ENCODE measurements at places on chromosomes 2 and 18. TPM values are rescaled to one million over a fixed set of nuclear protein-coding genes. Genes with fewer than 3 reads are reported as not detected.
A peak's percentile ranks its signal among the peaks of the same experiment; 100 is the strongest.

The UGT1A10 gene
- not detected for total RNA-seq

GRCh38 chr18:79399275-79400081 lies 3.7 kb downstream of the NFATC1 start:
- DNase-seq = peak; percentile 61

The IL36B gene
- total RNA-seq = not detected

The GAL3ST2 gene
- not detected for total RNA-seq

The EGR4 gene
- not detected for total RNA-seq

GRCh38 chr2:120829633-120830025 lies 94.0 kb downstream of the GLI2 start:
- DNase-seq = peak; percentile 26

The DOK6 gene
- 3.2 TPM for total RNA-seq

GRCh38 chr2:40363631-40364030 lies 88.3 kb downstream of the SLC8A1 start:
- no peak for DNase-seq

GRCh38 chr18:67540559-67540958 lies 24.0 kb upstream of the DSEL start:
- DNase-seq = no peak

All from lower lobe of right lung (tissue), 2 donors.